Esophagus squamous epithelium (tissue), 5 donors: ENCODE measurements at places on chromosomes 4 and X. TPM values are rescaled to one million over a fixed set of nuclear protein-coding genes. Genes with fewer than 3 reads are reported as not detected.
A peak's percentile ranks its signal among the peaks of the same experiment; 100 is the strongest.

CCNB3 gene
- 0.32 TPM for total RNA-seq

GRCh38 chr4:57504797-57505530, 394.8 kb upstream of the IGFBP7 start:
- no peak for DNase-seq

DACH2 gene
- 1.3 TPM for total RNA-seq

DNA sequence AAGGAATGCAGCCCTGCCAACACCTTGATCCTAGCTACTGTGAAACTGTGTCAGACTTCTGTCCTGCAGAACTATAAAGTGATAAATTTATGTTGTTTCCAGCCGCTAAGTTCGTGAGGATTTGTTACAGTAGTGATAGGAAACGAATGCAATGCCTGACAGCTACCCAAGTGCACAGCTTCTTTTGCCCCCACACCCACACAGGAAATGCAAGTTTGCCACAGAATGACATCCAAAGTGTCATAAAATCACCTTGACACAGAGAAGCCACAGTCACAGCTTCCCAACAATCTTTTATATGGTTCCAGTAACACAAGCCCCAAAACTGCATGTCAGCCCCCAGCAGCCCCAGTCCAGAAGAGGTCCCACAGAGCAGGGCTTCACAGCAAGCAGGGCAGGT, 216.9 kb upstream of the S100G start:
- DNase-seq, result no peak

- DNase-seq, result no peak
These were observed 77.2 kb upstream of the SLC34A2 start for GRCh38 chr4:25578432-25578831.

DNA sequence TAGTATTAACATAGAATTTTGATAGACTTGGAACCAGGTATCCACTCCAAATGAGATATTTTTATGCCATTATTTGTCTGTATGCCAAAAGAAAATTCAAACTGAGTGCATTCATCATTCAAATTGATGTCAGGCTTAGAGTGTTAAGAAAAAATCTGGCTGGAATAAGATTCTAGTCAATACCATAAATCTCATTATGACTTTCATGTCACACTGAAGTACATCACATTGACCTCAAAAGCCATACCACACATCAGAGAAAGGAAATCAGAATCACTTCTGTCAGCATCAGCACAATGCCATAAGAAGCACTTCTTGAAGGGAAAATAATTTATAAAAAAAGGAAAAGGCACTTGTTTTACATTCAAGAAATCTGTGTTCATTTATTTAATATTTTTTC, 119.0 kb upstream of the BMP3 start:
- no peak for DNase-seq

DNA sequence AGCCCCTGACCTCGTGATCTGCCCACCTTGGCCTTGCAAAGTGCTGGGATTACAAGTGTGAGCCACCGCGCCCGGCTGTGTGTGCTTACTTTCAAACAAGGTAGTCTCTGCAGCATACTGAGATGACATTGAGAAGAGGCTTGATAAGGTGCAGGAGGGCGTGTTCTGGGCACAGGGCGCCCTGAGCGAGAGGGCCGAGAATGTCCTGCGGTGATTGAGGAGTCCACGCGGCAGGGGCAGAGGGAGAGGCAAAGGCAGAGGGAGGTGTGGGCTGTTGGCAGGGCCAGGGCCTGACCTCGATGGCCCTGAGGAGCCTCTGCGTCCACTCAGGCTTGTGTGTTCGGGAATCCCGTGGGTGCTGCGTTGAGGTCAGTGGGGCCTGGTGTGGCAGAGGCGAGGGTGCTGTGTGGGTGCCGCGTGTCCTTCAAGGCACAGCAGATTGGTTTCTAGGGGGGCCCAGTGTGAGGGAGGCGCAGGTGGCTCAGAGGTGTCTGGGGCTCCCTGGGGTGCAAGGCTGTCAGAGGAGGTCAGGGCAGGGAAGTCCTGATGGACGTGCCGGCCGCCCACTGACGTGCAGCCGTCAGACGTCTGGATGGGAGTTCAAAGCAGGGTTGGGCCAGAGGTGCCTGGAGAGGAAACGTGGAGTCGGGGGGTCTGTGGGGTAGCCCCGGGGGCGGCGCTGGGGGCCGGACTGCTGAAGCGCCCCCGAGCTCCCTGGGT, 12.1 kb downstream of the PCGF3 start:
- no peak for DNase-seq

- DNase-seq, result no peak
These were observed 3.7 kb downstream of the PDE6B start for GRCh38 chr4:628821-629635.

DNA sequence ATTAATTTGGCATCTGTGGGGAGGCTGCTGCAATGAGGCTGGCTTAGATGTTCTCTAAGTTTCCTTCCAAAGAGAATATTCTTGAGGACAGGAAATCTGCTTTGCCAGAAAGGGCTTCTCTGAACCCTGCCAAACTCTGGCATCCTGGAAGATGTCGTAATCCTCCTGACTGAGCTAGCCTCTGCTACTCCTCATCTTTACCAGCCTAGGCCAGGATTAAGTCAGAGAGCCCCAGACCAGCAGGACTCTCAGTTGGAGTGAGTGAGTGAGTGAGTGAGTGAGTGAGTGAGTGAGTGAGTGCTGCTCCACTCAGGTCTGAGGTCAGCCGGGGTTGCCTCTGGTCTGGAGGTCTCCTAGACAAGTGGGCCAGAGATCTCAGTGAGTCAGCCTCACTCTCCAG, 104.9 kb upstream of the SOD3 start:
- no peak for DNase-seq

DNA sequence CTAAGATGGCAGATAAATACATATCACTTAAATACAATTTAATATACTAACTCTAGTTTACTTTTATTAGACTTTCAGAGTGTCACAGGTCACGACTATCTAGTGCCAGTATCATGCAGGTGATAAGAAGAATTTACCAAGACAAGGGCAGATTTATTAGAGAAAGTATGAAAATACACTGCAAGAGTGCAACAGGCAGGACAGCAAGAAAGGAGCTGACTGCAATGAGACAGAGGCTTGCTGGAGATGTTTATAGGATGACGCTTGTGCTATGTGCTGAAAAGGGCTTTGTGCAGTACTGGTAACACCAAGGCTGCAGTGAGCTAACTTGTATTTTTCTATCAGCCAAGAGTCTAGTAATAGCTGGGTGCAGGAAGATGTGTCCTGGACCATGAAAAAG, 96.7 kb upstream of the QRFPR start:
- no peak for DNase-seq

DNA sequence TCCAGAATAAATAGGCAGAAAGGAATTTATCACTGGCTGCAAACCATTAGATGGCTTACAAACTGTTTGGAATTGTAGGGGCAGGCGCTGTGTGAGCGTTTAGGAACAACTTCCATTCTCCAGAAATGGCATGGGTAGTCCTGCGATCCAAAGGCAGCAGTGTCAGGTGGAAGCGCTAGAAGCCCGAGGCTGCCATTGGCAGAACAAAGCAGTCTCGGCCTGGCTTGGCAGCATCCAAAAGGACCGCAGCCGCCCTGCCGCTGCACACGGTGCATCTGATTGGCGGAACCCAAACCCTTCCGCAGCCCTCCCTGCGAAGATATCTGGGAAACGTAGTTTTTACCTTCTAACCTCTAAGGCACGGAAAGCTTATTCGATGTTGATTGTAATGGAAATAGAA, 23.6 kb upstream of the YTHDC1 start:
- no peak for DNase-seq

- DNase-seq, result no peak
These were observed 90.2 kb upstream of the SOD3 start for GRCh38 chr4:24705016-24705753.

OPHN1 gene
- total RNA-seq, result 5.8 TPM

PROM1 gene
- total RNA-seq, result not detected

HOPX gene
- total RNA-seq, result 319 TPM

SASH3 gene
- 4.2 TPM for total RNA-seq

GRCh38 chr4:184457535-184458249, 16.7 kb downstream of the IRF2 start:
- DNase-seq, result no peak

- DNase-seq, result no peak
These were observed 763.0 kb downstream of the DMD start for GRCh38 chrX:32448320-32448719.

- DNase-seq, result no peak
These were observed 182.2 kb downstream of the AR start for GRCh38 chrX:67726018-67726417.

DNA sequence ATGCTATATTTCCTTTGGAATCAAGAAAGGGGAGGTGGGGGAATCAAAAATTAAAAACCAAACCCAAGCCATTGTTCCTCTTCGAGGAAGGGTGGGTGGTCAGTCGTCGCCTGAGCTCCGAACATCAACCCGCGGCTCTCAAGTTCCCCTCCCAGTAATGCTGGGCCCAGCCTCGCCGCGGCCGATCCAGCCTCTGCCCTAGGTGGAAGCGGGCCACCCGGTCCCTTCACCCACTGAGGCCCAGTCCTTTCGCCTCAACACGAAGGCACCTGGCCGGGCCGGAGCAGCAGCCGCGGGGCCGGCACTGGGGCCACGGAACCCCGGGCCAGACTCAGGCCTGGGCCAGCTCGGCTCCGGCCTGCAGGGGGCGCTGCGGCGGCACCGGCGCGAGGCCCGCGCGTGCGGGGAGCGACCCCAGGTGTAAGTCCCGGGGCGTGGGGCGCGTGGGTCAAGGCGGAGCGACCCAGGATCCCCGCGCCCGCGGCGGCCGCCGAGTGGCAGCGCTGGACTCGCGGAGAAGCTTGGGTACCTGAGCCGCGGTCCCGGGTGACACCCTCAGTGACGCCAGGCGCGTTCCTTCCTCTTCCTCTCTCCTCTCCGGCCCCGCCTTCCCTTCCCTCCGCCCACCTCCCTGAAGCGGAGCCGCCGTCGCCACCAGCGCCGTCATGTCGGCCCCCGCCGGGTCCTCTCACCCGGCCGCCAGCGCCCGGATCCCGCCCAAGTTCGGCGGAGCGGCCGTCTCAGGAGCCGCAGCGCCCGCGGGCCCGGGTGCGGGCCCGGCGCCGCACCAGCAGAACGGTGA, at the start of gene SEC24B:
Gene SEC24B, plus strand, starts transcription at position 611 of the 802 bp plus-strand sequence. Its CDS starts 55 bp downstream, at position 666.
- DNase-seq, result peak; percentile 49

DNA sequence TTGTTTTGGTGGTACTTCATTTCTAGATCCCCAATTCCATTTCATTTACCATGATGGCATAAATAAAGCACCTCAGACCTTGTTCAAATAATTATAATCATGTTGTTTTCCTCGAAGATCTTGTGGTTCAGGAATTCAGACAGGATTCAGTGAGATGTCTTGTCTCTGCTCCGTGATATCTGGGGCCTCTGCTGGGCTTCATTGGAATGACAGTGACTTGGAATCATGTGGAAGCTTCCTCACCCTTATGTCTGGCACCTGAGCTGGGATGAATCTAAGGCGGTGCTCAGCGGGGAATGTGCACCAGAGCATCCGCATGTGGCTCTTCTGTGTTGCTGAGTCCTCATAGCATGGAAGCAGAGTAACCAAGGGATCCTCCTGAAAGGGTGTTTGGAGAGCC, 132.2 kb downstream of the VEGFC start:
- no peak for DNase-seq

DNA sequence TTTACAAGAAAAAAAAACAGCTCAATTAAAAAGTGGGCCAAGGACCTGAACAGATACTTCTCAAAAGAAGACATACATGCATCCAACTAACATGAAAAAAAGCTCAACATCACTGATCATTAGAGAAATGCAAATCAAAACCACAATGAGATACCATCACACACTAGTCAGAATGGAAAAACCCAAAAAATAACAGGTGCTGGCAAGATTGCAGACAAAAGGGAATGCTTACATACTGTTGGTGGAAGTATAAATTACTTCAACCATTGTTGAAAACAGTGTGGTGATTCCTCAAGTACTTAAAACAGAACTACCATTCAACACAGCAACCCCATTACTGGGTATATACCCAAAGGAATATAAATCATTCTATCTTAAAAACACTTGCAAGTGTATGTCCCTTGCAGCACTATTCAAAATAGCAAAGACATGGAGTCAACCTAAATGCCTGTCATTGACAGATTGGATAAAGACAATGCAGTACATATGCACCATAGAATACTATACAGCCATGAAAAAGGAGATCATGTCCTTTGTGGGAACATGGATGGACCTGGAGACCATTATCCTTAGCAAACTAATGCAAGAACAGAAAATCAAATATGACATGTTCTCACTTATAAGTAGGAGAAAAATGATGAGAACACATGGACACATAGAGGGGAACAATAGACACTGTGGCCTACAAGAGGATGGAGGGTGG, 97.6 kb downstream of the RAB28 start:
- no peak for DNase-seq

DNA sequence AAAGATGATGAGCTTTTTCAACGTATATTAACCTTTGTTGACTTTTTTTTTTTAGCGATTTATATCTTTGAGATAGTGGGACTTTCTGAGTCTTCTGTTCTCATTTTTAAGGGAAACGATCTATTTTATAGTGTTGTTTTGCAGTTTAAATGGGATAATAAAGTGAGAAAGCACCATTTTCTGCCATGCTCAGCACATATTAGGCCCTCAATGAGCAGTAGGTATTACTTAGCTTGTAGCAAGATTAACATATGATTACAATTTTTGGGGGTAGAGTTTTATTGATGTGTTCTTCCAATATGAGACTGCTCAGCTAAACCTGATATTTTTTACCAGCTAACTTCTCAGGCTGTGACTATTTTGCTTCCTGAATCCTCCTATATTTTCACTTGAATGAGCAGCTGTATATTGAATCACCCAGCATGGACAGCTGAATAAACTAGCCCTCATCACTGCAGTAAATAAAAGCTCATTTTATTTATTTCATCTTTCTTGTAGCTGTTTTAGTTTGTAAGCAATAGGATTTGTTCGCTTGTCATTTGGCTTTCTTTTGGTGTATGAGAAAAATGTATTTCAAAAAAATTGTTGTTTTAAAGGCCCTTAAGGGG, 43.7 kb downstream of the UGT8 start:
- DNase-seq, result no peak

DNA sequence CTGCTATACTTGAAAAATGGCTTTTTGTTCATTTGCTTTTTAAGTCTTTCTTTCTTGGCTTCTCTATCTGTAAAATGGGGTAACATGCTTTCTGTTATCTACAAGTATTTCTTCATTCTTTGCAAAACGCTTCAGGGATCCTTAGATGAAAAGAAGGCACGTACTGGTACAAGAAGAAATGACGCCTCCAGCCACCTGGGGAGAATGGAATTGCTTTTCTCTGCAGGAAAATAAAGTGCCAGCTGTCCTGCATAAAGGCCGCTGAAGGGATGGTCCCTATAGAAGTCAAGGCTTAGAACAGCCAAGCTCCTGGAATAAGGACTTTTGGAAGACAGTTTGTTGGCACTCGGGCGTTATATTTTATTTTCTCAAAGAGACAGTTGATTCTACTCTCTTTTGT, 210.8 kb upstream of the RASGEF1B start:
- DNase-seq, result no peak

GRCh38 chr4:152935631-152936445, at the start of gene FHDC1:
Gene FHDC1 (plus strand): TSS chr4:152936323. CDS start chr4:152943058, 6,735 bp downstream.
- DNase-seq, result no peak

- no peak for DNase-seq
These were observed 6.6 kb downstream of the PRIMPOL start for GRCh38 chr4:184655889-184656869.

GRCh38 chrX:113274345-113274744, 433.7 kb upstream of the AMOT start:
- DNase-seq, result no peak
